ENCODE measurements at places on chromosomes 2 and 18.

- no peak for DNase-seq
Measured at GRCh38 chr2:179682756-179683155, 178.7 kb downstream of the ZNF385B start.

- DNase-seq: no peak
Measured at GRCh38 chr2:221070106-221070505, 502.0 kb downstream of the EPHA4 start.

DNA sequence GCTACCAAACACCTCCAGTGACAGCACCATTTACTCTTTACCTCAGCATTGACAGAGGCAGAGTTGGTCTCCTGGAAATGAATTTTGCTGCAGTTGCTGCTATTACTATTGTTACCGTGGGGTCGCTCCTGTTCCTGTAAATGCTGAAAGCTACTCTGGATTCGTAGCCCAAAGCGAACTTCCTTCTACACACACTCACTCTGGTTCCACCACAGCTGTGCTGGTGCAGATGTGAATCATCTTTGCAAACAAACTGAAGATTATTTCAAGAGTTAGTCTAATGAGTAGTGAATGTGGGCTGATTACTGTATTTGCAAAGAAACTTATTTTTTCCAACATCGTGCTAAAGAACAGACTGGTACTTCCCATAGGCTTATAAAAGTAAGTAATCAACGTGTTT, 304.0 kb downstream of the LPIN1 start:
- DNase-seq: peak; percentile 74

DNA sequence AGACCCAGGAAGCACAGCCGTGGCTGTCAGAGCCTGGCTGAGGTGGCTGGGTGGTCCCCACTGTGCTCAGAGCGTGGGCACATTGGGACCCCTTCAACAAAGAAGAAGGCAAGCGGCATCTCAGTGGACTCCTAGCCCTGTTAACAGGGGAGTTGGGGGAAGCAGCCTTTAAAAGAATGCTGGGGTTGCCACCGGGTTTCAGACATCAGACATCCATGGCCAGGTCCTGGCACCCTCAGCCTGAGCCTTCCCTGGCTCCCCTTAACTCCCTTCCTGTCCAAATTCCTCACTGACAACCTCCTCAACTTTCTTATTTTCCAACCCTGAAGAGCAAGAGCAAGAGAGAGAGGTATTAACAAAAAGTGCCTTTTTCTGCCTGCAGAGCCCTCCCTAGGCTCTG, 24.8 kb upstream of the GNAL start:
- DNase-seq: no peak

- DNase-seq: peak; percentile 15
Measured at GRCh38 chr2:137118140-137118539, 352.8 kb downstream of the THSD7B start.

DNA sequence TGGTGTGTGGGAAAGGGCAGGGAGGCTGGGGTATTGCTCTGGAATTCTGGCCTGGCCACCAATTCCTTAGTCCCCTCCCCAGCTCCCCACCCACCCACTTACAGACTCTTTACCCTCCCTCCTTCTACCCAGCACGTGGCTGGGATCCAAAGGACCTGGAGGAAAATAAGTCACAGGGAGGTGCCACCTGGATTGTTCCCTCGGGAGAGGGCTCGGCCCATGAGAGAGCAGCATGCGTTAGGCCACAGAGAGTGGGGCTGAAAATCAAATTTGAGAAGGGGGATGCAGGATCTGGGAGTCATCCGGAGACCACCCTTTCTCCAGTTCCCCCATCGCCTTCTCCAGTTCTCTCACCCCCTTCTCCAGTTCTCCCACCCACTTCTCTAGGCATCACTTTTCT, 3.0 kb downstream of the ASPRV1 start:
- no peak for DNase-seq

All from AG09319 (cell line).